ENCODE measurements at places on chromosomes 13 and 19.

DNA sequence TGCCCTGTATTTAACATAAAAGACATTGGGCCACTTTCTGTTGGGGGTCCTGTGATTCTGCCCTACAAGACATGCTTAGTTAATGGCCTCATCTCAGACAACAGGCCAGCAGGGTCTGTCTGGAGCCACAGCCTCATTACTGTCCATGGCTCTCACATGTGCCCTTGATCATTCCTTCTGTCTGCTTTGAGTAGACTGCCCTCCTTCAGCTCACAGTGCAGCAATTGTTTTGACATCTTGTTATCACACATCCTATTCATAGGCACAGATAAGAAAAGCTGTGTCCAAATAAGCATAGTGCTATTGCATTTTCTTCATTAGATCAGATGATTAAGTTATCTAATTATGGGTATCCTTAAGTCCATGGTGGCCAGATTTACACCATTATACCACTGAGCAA, 127.9 kb downstream of the KCTD12 start:
- H3K4me3 ChIP-seq, result no peak overlapping the region
- DNase-seq, result no peak
- no peaks in the 10 kb centered on the region for H3K4me1 ChIP-seq
- no peaks in the 10 kb centered on the region for H3K36me3 ChIP-seq
- no peaks in the 10 kb centered on the region for H3K27me3 ChIP-seq
- H3K27ac ChIP-seq, result no peak overlapping the region

DNA sequence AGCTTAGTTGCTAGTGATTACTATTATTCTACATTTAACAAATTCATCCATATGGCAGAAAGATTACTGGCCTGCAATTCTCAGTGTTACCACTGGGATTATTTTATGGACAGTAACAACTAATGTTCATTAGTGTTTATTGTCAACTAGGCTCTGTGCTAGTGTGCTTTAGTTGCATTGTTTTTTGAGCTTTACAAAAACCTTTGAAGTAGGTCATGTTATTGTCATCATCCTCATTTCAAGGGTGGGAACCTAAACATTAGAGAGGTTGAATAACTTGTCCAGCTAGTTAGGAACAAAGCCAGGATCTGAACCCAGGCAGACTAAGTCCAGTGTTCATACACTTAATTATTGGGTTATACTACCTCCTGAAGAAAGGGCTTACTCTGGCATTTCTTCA, 27.8 kb upstream of the TDRD3 start:
- no peak overlapping the region for H3K27ac ChIP-seq
- H3K36me3 ChIP-seq, result no peaks in the 10 kb centered on the region
- H3K4me1 ChIP-seq, result no peaks in the 10 kb centered on the region
- H3K27me3 ChIP-seq, result peaks cover 3% of the 10 kb centered on the region
- DNase-seq, result peak; percentile 2
- H3K4me3 ChIP-seq, result no peak overlapping the region

- no peak overlapping the region for H3K27ac ChIP-seq
- H3K36me3 ChIP-seq, result no peaks in the 10 kb centered on the region
- H3K27me3 ChIP-seq, result no peaks in the 10 kb centered on the region
- DNase-seq, result no peak
- H3K4me3 ChIP-seq, result no peak overlapping the region
Measured at GRCh38 chr13:112775791-112776279, 86.0 kb downstream of the ATP11A start.

DNA sequence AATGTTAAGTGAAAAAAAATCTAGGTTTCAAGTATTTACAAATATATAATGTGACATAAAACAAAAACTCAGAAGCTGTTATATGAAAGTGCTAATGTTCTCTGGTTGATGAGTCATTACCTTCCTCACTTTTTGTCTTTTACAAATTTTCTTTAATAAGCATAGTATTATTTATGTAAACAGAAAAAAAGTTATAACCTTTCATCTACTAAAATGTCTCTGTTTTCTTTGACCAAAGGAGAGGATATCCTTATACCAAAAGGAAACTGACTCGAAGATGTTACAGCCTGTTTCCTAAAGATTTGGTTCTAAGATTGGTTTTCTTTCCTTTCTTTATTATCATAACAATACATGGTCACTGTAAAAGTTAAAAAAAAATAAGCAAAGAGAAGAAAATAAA, 38.0 kb downstream of the RCBTB2 start:
- no peak for DNase-seq
- H3K27ac ChIP-seq, result no peak overlapping the region
- peaks cover 4% of the 10 kb centered on the region for H3K4me1 ChIP-seq
- no peak overlapping the region for H3K4me3 ChIP-seq
- H3K36me3 ChIP-seq, result no peaks in the 10 kb centered on the region
- H3K27me3 ChIP-seq, result no peaks in the 10 kb centered on the region

GRCh38 chr13:34577051-34577450, 365.0 kb upstream of the NBEA start:
- no peaks in the 10 kb centered on the region for H3K27me3 ChIP-seq
- no peak for DNase-seq
- H3K36me3 ChIP-seq, result no peaks in the 10 kb centered on the region

GRCh38 chr19:56324436-56324835, 9.8 kb upstream of the ZSCAN5A start:
- no peak for DNase-seq
- no peaks in the 10 kb centered on the region for H3K27me3 ChIP-seq
- no peak overlapping the region for H3K27ac ChIP-seq
- H3K36me3 ChIP-seq, result no peaks in the 10 kb centered on the region
- no peak overlapping the region for H3K4me3 ChIP-seq

DNA sequence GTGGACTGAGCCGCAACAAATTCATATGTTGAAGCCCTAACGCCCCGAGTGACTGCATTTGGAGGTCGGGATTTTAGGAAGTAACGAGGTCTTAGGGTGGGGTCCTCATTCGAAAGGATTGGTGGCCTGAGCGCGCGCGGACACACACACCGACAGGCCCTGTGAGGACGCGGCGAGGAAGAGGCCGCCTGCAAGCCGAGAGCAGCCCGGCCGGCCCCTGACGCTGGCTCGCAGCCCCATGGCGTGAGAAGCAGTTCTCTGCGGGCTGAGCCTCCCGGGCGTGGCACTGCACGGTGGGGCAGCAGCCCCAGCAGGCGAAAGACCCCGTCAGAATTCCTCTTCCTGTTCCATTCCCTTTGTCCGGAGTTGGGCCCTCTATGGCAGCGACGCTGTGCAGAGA, 131.2 kb downstream of the CRYL1 start:
- no peak for DNase-seq
- no peak overlapping the region for H3K27ac ChIP-seq
- H3K36me3 ChIP-seq, result no peaks in the 10 kb centered on the region
- no peak overlapping the region for H3K4me3 ChIP-seq
- H3K27me3 ChIP-seq, result peaks cover 7% of the 10 kb centered on the region
- no peaks in the 10 kb centered on the region for H3K4me1 ChIP-seq

DNA sequence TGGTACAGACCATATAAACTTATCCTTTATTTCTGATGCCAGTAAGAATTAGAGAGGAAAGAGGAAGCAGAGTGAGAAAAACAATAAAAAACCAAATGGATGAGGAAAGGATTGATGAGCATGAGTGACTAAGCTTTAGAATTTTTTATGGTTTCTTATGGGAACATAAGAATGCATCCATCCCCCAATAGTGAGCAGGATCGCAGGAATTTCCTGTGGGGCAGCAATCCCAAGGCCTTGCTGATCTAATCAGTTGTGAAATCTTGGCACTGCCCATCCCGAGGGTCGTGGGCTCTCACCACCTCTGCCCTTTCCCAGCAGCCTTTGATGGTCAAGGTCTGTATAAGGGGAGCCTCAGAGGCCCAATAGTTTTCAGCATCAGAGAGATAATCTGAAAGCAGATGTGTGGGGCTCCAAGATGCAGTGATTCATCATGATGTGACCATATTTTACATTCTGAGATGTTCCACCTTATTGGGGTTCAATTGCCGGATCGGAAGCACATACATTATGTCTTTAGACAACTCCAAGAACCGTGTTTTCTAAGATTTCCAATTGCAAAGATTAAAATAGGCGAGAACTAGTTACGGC, 222.1 kb downstream of the DNAJC15 start:
- H3K36me3 ChIP-seq, result no peaks in the 10 kb centered on the region
- H3K4me3 ChIP-seq, result no peak overlapping the region
- peak overlapping the region; percentile 90 for H3K27ac ChIP-seq

- no peaks in the 10 kb centered on the region for H3K36me3 ChIP-seq
- no peak overlapping the region for H3K4me3 ChIP-seq
- peaks cover 6% of the 10 kb centered on the region for H3K27me3 ChIP-seq
Measured at GRCh38 chr13:99740251-99740979, 231.2 kb downstream of the ZIC5 start.

Data from IMR-90 (cell line).